SHP77 (cell line): ENCODE measurements at places on chromosomes 16 and 17.

DNA sequence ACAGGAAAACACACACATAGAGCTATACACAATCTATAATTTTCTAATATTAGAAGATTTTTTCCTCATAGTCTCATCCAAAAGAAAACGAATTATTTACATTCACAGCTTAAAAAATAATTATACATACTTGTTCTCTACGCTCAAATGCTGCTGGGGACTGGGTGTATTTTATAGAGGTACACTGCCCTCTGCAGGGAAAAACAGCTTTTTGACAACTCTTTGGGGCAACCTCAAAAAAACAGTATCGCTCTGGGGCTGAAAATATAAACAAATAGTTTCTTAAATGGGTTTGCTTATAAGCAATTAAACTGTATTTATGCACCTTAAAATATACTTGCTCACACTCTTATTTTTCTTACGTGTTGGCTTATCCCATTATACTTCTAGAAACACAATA is 261.8 kb upstream of the PSMD7 start:
- DNase-seq = peak; percentile 9

GRCh38 chr16:58859958-58860669 is 126.0 kb upstream of the GOT2 start:
- no peak for DNase-seq

- DNase-seq = no peak
Measured at GRCh38 chr17:57595947-57596695, 149.0 kb downstream of the CCDC182 start.

DNA sequence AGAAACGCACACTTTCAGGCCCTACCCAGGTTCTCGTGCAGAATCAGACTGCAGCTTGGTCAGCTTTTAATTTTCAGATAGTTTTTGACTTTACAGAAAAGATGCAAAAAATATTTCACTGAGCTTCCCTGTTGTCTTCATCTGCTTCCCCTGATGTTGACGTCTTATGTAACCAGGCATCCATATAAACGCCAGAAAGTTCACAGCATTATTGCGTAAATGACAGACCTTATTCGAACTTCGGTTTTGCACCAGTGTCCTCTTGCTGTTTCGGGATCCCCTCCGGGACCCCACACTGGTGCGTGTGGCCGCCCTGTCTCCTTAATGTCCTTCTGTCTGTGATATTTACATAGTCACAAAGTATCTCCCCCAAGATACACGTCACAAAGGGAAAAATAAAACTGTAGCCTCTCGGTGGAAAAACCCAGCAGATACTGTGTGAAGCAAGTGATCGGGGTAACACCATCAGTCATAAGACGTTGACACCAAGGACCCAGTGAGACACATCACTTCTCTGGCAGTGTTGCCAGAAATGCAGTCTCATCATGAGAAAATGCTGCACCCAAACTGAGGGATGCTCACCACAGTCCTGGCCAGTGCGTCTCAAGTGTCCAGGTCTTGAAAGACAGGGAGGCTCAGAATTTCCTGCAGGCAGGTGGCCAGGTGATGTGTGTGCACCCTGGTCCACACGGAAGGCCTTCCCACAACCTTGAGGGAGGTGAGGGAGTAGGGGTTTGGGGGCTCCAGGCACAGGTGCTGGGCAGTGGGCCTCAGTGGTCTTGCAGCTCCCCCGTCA is 4.3 kb downstream of the BANP start:
- DNase-seq = no peak

GRCh38 chr16:74100395-74101326 is 196.0 kb upstream of the PSMD7 start:
- no peak for DNase-seq

DNA sequence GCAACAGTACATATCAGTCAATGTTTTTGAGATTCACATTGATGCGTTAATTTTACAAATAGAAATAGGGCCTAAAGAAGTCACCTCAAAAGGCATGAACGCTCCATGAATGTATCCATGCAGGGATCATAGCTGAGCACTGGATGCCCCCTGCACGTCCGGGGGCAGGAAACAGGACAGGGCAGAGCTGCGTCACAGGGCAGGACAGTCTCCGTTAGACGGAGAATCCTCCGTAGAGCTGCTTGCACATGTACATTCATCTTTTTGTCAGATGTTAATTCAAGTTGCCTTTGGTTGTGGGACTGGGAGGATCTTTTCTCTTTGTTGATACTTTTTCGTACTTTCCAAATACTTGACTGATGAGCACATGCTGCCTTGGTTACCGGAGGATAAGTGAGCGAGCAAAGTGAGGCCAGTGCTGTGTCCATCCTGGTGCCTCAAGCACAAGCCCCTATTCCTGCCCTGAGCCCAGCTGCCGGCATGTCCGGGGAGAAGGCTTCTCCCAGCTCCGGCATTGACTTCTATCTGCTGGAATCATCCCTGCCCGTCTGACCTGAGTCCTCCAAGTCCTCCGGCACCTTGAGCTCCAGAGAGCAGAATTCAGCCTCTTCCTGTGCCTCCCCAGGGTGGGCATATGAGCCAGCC is 15.0 kb downstream of the GAA start:
- DNase-seq = no peak

- DNase-seq = peak; percentile 44
Measured at GRCh38 chr16:80369138-80369958, 171.4 kb upstream of the DYNLRB2 start.

- DNase-seq = peak; percentile 62
Measured at GRCh38 chr16:4404247-4404966, 12.0 kb downstream of the CORO7 start.

- DNase-seq = peak; percentile 7
Measured at GRCh38 chr17:9842057-9842758, 16.5 kb downstream of the GLP2R start.

DNA sequence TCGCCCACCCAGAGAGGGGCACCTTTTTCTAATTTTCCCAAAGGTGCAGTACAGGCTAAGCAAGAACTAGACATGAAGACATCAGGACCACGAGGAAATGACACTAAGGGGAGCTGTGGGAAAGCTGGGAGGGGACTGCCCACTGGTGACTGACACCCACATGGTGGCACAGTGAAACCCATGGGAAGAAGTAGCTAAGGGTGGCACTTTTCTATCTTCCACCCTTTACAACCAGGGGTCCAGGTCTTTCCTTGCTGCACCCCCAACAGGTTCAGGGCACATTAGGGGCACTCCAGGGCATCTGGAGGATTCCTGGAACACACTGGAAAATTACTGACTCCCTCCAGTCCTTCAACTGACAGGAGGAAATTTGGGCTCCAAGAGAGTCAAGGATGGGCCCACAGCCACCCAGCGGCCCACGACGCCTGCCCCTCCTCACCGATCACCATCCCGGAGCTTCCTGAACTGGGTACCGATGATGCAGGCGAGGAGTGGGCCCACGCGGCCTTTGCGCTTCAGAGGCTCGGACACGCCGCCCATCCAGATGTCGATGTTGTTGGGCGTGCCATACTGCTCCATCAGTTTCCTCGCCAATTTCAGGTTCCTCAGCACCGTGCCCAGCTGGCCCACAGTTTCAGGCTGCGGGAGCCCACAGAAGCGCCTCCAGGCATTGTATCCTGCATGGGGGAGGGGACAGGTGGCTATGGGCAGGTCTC is 9.4 kb downstream of the MPO start:
- no peak for DNase-seq

DNA sequence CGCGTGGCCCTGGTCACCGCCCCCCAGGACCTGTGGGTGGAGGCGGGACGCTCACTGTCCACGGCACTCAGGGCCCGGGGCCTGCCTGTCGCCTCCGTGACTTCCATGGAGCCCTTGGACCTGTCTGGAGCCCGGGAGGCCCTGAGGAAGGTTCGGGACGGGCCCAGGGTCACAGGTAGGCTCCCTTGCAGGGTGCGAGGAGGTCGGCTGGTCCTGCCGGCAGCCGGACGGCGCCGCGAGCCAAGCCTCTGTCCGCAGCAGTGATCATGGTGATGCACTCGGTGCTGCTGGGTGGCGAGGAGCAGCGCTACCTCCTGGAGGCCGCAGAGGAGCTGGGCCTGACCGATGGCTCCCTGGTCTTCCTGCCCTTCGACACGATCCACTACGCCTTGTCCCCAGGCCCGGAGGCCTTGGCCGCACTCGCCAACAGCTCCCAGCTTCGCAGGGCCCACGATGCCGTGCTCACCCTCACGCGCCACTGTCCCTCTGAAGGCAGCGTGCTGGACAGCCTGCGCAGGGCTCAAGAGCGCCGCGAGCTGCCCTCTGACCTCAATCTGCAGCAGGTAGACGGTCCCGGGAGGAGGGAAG is 1.3 kb downstream of the GUCY2D start:
- no peak for DNase-seq

DNA sequence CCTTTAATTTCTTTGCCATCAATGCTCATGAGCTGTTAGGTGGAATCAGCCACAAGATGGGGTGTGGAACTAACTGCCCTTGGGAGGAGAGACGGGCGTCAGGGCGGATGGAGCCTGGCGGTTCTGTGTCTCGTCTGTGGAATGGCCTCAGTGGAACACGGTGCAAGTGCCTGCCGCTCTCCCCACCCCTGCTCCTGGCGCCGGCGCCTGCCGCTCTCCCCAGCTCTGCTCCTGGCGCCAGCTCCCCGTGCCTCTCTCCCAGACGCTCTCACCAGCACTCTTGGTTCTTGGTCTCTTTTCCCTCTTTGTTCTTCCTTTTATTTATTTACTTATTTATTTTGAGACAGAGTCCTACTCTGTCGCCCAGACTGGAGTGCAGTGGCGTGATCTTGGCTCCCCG is 13.2 kb upstream of the RPL13 start:
- no peak for DNase-seq

GRCh38 chr17:7893187-7893880 is 4.7 kb downstream of the CHD3 start:
- DNase-seq = no peak

- no peak for DNase-seq
Measured at GRCh38 chr17:56593646-56594319, at the start of gene NOG. Gene NOG (plus strand): TSS chr17:56593699. CDS start chr17:56594224, 525 bp downstream.

DNA sequence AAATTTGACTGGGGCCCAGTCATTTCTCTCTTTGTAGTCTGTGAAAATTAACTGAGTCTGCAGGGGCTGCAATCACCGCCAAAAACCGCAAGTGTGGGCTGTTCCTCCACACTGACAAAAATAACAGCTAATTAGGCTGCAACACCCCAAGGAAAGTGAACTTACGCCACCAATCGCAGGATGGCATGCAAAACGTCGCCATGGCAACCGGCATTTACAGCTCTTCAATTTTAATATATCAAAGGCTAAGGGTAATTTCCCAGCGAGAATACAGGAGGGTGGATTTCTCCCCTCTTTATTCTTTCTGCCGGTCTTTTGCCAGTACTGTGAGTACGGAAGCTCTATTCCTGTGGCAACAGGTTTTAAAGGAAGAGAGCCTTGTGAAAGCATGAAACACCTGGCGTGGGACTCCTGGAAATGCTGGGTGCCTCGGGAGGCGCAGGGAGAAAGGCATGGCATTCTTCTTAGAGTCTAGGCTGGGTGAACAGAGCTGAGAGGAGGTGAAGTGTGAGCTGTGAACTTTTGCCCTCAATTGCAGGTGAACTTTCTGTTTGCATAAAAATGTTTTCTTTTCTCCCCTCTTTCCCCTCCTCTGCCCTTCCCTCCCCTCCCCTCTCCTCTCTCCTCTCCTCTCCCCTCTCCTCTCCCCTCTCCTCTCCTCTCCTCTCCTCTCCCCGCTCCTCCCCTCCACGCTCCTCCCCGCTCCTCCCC is 399.7 kb downstream of the XYLT1 start:
- no peak for DNase-seq

GRCh38 chr17:39531252-39531651 is 70.0 kb downstream of the CDK12 start:
- no peak for DNase-seq

GRCh38 chr17:81184555-81184954 is 18.5 kb upstream of the AATK start:
- no peak for DNase-seq

DNA sequence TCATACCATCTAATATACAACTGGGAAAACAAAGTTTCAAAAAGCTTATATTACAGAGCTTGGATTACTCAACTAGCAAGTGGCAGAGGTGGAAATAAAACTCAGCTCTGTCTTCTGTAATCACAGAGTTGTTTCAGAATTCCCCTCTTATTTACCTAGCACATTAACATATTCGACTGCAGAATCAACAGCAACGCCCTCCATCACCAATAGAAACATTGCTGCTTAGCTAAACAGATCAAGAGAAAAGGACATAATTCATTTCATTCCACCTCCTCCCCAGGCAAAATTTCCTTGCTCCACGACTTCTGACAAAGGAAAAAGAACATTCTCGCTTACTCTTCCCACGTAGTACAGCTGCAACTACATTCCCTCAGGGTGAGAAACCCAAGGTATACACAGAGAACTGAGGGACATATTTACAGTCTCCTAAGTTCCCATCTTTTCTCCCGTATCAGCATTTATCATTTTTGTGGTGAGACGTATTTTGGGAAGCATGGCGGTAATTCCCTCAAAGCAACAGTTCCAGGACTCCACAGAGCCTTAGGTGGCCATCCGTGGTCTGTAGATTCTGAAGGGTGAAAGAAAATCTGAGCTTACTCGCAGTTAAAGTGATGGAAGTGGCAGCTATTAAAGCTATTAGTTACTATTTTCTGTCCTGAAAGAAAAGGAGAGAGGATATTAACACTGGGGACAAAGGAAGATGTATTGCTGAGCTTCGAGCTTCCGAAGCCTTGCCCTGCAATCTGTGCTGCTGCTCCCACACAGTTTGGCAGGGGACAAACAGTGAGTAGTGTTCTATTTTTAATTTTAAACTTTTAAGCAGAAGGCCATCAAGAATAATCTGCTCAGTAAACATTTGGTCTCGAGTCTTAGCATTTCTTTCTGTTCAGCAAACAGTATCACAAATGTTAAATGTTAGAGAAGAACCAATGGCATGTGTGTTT is 1296.2 kb downstream of the CDH8 start:
- DNase-seq = no peak

GRCh38 chr17:44376779-44377178 is 12.7 kb downstream of the ITGA2B start:
- DNase-seq = no peak

DNA sequence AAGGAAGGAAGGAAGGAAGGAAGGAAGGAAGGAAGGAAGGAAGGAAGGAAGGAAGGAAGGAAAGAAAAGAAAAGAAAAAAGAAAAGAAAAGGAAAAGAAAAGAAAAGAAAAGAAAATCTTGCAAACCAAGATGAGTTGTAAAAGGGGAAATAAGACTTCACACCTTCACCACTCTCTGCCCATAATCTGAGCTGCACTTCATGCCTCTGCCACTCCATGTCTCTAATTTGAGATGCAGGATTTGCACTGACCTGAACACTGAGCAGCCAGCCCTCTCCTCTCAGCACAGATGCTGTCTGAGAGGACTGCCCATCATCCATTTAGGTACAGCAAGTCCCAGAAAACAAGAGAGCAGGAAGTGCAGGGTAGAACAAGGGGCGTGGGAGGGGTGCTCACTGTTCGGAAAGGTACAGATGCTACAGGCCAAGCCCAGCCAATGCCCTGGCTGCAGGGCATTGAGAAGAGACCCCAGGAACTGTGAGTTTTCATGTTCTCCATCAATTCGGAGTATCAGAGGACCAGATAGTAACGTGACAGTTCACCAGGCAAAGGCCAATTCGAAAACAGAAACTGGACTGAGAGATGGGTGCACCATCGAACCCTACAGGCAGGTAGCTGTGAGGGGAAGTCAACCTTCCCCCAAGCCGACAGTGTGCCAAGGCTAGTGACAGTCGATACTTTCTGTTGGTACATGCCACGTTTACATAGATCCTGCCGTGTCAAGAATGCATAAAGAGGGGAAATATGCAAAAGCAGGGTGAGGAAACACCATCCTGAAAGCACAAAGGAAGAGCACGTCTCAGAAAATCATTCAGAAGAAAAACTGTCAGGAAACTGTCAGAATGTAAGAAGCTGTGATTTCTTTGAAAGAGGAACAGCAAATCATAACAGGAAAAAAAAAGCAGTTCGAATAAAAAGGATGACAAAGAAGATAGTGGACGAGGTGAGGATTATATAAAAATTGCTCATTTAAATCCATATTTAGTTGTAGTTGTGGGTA is 142.0 kb upstream of the RCVRN start:
- no peak for DNase-seq

GRCh38 chr17:79947351-79948031 is 88.2 kb downstream of the TBC1D16 start:
- DNase-seq = no peak
